ENCODE measurements at places on chromosomes 3 and 15. TPM values are rescaled to one million over a fixed set of nuclear protein-coding genes. Genes with fewer than 3 reads are reported as not detected.

GRCh38 chr15:48177766-48178647 is at the start of gene MYEF2:
Gene MYEF2 (minus strand): TSS chr15:48178295. CDS start chr15:48178237, 58 bp downstream.
- DNase-seq, result peak; percentile 31

GRCh38 chr3:58647381-58648141 is 19.0 kb downstream of the FAM3D start:
- DNase-seq, result no peak

DNA sequence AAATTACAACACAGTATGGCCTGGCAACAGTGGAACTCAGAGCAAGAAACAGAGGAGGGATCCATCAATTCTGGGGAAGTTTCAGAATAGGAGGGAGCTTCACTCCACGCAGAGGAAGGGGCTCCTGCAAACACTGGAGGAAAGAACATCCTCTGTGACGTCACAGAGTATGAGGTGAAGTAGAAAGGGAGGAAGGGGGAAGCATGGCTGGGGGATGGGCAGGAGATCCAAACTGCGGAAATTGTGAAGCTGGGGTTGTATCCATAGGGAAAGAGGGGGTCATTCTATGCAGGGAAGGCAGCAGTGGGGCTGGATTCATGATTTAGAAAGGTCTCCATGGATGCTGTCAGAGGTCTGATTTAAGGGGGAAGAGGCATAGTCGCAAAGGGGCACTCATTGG is 8.3 kb upstream of the SCN10A start:
- DNase-seq, result no peak

DNA sequence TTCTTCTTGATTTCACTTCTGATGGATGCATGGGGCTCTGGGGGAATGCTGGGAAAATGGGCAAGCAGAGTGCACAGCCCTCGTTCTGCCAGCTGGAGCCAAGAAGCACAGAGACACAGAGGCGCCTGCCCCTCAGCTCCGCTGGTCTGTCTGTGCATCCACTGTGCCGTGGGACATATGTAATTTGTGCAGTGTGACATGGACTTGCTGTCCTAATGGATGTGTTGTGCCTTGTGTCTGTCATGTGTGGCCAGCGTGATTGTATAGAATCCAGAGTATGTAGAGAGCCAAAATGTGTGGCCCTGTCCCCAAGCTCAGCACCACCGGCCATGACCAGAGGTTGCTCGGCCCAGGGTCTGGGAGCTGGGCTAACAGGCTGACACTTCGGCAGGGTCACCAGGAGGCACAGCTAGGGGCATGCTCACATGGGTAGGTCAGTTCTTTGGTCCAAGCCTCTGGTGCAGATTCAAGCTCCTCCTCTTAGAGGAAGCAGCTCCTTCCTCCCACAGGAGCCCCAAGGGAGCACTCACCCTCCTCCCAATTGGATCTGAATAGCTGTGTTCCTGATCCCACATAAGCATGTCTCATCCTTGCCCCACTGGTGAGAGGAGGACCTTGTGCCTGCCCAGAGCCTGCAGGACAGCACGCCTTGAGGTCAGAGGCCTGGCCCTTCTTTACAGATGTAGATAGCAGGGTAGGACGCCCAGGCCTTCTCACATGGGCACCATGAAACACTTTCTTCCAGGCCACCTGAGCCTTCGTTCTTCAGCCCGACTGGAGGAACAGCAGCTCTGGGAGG is 100.8 kb upstream of the ABHD17C start:
- no peak for DNase-seq

- DNase-seq, result no peak
Observed at GRCh38 chr3:150469931-150470740, 62.0 kb downstream of the TSC22D2 start.

DNA sequence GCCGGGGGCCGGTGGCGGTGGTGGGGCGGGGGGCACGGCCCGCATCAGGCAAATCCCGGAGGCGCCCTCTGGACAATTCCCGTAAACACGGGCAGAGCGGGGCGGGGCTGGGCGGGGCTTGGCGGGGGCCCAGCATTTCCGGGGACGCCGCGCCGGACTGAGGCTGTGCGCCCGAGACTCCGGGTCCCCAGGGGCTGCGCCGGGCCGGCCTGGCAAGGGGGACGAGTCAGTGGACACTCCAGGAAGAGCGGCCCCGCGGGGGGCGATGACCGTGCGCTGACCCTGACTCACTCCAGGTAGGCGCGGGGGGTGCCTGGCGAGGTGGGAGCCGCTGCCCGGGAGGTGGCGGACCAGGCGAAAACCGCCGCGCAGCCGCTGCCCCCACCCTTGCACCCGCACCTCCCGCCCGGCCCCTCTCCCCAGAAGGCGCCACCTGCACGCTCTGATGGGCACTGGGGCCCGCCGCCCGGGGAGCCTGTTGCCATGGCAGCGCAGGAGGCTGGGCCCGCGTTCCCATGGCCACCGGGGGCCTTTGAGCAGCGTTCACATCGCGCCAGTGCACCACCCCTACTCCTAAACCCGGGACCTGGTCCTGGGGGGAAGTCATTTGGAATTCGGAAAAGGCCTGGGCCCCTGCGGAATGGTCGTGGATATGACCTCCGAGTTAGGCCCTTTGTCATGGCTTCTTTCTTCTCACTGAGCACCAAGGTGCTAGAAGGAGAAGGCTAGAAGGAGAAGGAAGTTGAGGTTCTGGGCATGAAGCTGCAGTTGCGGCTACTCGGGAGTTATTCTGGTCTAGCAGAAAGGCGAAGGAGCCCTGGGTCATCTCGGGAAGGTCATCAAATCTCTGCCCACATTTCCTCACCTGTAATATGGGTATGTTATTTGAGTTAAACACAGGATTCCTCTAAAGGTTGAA is 16.1 kb upstream of the SEMA4B start:
- DNase-seq, result no peak

GRCh38 chr3:24521420-24522145 is 26.9 kb upstream of the THRB start:
- DNase-seq, result no peak

DNA sequence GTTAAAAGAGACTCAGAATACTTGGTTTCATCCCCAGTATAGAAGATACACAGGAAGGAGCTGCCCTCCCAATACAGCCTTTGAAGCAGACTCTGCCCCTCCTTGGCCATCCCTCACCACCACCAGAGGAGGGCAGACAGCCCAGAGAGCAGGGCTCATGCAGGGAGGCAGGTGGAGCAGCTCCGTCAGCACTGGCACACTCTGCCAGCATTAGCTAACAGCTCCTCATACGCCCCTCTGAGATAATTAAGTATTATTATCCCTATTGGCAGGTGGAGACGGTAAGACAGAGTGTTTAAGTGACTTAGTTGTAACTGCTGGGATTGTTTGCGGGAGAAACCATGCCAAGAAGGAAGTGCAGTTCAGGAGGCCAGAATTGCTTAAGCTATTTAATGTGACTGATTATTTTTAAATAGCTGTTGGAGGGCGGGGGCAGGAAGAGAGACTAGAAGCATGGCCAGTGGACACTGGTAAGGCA is 434.0 kb downstream of the EPHB1 start:
- no peak for DNase-seq

DNA sequence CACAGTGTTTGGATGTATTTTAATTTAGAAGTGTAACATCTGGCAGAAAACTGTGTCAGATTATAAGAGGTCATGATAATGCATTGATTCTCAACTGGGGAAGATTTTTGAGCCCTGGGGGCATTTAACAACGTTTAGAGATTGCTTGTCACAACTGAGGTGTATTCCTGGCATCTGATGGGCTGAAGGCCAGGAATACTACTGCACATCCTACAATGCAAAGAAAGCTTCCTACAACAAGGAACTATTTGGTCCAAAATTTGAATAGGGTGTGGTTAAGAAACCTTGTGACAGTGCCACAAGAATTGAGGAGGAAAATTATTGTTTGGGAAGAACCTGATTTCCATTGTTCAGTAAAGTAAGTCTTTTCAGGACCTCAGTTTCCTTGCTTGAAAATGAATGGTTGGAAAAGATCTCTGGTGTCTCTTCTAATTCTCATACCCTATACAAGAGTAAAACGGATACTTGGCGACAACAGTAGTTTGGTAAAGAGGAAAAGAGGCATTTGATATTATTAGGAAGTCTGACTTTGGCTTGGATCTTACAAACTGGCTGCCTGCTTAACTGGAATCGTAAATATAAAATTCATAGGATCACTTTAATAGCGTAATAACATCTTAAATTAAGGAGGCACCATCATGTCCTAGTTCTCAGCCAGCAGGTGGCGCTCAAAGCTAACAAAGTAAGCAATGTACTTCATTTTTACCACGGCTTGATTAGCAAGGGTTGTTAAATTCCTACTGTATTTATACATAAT is 4.3 kb downstream of the DAZL start:
- DNase-seq, result peak; percentile 59

DNA sequence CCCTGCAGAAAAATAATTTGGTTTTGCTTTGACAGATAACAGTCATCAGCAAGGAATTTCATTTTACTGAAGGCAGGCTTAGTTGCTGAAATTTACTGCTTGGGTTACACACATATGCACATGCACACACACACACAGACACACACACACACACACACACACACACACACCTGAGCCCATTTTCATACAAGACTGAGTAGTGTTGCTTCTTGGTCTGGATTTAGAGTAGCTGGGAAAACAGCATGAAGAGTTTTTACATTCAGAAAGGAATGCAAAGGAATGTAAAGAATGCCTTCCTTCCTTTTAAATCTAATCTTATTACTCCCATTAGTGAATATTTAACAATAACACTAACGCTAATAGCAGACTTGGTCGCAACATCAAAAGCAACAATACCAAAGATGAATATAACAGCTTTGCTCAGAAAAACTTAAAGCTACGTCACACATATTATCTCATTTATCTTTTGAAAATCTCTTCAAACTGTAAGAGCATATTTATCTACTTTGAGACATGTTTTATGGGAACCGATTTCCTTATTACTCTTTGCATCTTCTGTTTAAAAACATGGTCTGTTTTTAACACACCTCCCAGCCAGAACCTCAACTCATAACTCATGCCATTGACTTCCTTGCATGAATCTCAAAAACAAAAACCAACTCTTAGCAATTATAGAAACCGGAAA is 32.5 kb downstream of the RFTN1 start:
- DNase-seq, result no peak

- no peak for DNase-seq
Observed at GRCh38 chr15:33279613-33280205, 31.1 kb upstream of the RYR3 start.

DNA sequence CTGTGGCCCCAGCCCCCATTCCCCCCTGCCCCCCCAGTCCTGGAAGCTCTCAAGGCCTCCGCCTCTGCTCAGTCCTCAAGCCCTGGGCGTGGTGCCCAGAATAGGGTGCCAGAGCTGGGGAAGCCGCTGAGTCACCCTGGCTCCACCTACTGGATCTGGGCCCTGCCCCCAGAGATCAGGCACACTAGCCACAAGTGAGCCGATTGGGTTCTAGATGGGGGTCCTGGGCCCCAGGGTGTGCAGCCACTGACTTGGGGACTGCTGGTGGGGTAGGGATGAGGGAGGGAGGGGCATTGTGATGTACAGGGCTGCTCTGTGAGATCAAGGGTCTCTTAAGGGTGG is 5.7 kb downstream of the EIF4G1 start:
- DNase-seq, result no peak

GRCh38 chr3:190696777-190697501 is 165.6 kb downstream of the GMNC start:
- DNase-seq, result no peak

- no peak for DNase-seq
Observed at GRCh38 chr3:102081572-102082289, 232.4 kb downstream of the NFKBIZ start.

- no peak for DNase-seq
Observed at GRCh38 chr3:16520970-16521881, 7.7 kb upstream of the RFTN1 start.

DNA sequence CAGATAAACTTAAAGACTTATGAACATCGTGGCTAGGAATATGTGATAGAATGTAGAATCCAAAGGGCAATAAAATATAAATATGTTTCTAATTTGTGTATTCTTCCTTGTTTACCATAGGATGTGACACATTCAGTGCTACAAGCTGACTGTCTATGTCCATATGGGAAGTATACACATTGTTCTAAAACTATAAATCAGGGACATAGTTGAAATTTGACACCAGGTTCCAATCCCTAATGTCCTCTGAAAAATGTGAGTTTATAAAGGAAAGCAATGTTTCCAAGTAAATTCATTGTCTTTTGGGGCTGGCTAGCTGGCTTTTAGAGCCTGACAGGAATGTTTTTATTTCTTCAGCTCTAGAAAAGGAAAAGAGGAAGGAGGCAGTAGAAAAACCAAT is 273.6 kb downstream of the CNTN4 start:
- no peak for DNase-seq

DNA sequence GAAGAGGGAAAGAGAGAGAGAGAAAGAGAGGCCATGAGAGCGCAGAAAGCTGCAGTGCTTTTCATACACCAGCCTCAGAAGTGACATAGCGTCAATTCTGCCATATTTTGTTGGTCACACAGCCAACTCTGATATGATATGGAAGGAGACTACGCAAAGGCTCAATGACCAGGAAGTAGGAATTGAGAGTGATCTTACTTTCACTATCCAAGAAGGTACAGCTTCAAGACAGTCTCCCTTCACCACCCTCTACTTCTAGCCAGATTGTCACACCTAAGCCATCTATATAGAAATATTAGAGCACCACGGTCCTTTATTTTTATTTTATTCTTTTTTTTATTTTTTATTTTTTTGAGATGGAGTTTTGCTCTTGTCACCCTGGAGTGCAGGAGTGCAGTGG is 21.1 kb downstream of the PARP15 start:
- no peak for DNase-seq

- no peak for DNase-seq
Observed at GRCh38 chr3:81521855-81522254, 239.6 kb downstream of the GBE1 start.

DNA sequence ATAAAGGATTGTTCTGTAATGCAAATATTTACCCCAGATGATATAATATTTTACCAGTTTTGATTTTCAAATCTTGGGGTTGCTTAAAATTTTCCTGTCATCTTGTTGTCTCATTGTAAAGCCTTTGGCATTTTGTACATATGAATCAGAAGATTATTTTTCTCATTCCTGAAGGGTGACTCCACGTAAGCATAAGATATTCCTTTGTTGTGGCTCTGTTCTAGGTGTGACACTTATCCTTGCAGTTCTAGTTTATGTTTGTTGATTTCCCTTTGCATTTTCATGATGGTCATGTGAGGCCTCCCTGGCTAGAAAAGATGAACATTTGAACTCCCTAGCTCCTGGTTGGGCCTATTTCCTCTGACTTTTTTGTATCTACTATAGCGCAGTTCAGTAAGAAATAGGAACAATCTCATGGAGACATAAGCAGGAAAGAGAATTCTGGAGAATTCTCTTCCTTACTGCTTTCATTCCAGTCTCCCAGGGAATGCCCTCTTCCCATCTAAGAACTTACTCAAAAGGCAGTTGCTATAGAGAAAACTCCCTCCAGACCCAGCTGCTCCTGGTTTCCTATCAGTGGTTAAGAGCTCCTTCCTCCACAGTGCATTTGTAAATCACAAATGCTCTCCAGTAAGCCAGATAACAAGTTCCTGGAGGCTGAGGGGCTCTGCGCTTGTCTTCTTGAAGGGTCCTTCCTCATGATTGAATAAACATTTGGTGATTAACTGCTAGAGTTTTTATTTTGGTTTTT is 124.7 kb downstream of the WNT5A start:
- no peak for DNase-seq

The ABHD17C gene
- 9.0 TPM for polyA plus RNA-seq

The ZNF860 gene
- polyA plus RNA-seq, result 2.4 TPM

The LTF gene
- polyA plus RNA-seq, result 0.66 TPM

The BRPF1 gene
- polyA plus RNA-seq, result 13.8 TPM

The BUB1B gene
- 0.27 TPM for polyA plus RNA-seq

The ARL8B gene
- 58.9 TPM for polyA plus RNA-seq

The SSUH2 gene
- polyA plus RNA-seq, result 0.49 TPM

The RARB gene
- 12.3 TPM for polyA plus RNA-seq

The PROS1 gene
- polyA plus RNA-seq, result 43.6 TPM

The IRAK2 gene
- polyA plus RNA-seq, result 4.1 TPM

The TRPM1 gene
- not detected for polyA plus RNA-seq

The GRM7 gene
- polyA plus RNA-seq, result 2.3 TPM
